ENCODE measurements at places on chromosomes 2 and 18. TPM values are rescaled to one million over a fixed set of nuclear protein-coding genes. Genes with fewer than 3 reads are reported as not detected.

Gene VWC2L
- 0.35 TPM for total RNA-seq

Gene UGT1A4
- total RNA-seq, result 0.29 TPM

Gene UGT1A9
- 1.4 TPM for total RNA-seq

Gene GLI2
- total RNA-seq, result 18.7 TPM

Gene CGREF1
- 3.6 TPM for total RNA-seq

Gene BOLA3
- 19.3 TPM for total RNA-seq

Gene MIB1
- 53.2 TPM for total RNA-seq

Gene BUB1
- total RNA-seq, result 20.3 TPM

Gene DNAH7
- total RNA-seq, result 10.6 TPM

Gene KIAA2012
- 0.18 TPM for total RNA-seq

Gene ANKRD39
- total RNA-seq, result 10.6 TPM

Gene SNTG2
- 1.6 TPM for total RNA-seq

Gene STARD6
- not detected for total RNA-seq
